ENCODE measurements at places on chromosomes 3 and 15.

GRCh38 chr15:80730926-80731325, 35.8 kb downstream of the ABHD17C start:
- DNase-seq = no peak

DNA sequence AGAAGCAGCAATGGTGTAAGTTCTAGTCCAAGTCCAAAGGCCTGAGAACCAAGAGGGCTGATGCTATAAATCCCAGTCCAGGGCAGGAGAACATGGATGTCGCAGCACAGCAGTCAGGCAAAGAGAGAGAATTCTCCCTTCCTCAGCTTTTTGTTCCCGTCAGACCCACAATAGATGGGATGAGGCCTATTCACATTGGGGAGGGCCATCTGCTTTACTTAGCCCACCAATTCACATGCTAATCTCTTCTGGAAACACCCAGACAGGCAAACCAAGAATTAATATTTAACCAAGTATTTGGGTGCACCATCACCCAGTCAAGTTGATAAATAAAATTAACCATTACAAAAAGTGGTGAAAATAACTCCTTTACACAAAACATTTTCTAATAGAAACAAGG, 511.7 kb upstream of the UBE2E2 start:
- no peak for DNase-seq

DNA sequence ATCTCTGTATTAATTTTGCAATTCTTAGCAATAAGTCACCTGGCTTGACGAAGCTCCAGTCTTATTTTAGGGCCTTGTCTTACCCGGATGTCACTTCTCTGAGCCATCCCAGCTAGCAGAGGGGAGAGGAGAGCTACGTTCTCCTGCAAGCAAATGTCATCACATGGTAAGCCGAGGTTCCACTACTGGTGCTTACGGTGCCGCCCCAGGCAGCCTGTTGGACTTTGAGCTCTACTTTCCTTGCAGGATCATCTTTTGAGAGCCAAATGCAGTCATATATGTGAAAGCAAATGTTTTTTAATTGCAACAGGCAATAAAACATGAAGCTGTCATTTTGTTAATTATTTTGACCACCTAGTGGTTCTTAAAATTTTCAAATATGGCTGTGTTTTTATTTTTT, 140.9 kb downstream of the FAM43A start:
- no peak for DNase-seq

DNA sequence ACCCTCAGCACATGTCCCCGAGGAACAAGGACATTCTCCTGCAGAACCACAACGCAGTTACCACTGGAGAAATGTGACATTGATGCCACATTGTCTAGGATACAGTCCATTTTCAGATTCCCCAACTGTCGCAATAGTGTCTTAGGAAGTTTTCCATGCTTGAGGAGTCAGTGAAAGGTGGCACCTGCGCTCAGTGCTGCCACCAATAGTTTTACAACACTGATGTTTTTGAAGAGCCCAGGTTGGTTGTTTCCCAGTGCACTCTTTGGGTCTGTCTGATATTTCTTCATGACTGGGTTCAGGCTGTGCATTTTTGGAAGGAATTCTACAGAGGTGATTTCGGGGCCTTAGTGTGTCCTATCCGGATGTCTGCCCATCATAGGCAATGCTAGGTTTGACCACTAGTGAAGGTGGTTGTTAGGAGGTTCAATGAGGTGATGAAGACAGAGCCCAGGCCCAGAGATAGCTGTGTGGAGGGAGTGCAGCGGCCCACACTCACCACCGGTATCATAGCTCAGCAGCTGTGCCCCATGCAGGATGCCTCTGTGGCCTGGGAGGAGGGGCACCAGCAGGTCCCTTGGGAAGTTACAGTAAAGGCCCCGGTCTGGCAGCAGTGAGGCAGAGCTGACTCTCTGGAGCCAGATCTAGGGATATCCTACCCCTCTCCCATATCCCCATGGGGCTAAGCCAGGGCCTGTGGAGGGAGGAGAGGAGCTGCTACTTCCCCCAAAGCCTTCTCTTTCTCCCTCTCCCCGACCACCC, 96.6 kb downstream of the DNAJB8 start:
- no peak for DNase-seq

DNA sequence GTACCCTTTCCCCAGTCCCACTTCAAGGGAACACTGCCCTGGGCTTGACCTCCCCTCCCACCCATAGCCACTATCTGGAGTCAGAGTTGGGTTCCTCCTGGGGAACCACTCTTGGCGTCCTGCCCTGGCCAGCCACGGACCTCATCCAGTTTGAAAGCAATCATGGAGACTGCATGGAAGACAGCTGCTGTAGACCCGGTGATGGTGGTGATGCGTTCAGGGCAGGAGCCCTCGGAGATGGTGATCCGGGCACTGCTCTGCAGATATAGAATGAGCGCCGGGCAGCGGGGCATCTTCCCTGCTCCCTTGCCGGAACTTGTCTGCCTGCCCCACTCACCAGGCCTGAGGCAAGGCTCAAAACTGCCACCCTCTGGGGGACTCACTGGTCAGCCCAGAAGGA, 5.2 kb downstream of the GPR62 start:
- no peak for DNase-seq

- no peak for DNase-seq
Measured at GRCh38 chr3:16670191-16670590, 65.0 kb upstream of the DAZL start.

DNA sequence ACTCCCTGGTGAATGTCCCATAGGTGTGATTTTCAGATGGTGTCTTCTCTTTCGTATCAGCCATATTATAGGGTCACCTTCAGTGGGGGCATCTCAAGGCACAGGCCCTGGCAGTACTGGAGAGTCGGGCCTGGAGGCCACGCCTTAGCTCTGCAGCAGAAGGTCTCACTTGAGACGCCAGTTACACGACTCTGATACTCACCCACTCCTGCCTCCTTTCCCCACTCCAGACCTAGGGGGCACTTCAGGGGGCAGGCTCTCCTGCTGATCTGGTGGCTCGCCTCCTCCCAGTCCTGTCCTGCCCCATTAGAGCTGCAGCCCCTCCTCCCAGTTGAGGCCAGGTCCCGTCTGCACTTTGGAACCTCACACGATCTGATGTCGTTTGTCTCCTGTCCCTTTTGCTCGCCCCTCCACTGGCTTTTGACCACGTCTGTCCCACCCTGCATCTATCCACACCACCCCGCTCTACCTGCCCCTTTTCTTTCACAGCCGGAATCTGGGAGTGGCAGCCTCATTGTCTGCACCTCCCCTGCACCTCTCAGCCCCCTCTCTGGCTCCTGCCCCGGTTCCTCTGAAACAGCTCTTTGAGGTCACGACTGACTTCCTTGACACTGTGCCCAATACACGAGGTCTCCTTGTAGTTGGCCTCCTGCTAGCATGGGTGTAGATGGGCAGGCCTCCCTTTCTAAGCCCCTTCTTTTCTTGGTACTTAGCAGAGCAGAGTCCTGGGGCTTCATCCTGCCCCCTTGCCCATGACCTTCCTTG, 181.9 kb downstream of the NSMCE3 start:
- DNase-seq = no peak

DNA sequence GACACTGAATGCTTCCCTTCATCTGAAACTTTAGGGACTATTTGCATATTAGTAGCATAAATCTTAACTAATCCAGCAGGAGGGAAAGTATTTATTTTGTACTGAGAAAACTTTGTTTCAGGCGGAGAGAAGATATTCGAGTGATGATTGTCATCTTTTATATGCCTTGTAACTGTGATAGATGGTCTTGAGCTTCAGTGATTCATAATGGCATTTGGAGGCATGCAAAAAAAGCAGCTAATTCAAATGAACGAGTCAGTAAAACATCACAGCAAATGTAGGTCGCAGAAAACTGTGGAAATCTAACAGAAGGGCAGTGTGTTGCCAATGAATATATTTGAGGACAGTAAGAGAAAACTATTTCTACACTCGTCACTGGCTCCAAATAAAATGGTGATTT, 643.7 kb upstream of the NAALADL2 start:
- no peak for DNase-seq

GRCh38 chr3:61562721-61563312, 1.4 kb downstream of the PTPRG start:
- peak; percentile 24 for DNase-seq

GRCh38 chr15:38576261-38576660, 11.6 kb upstream of the RASGRP1 start:
- no peak for DNase-seq

GRCh38 chr15:68419301-68420175, 12.4 kb downstream of the ITGA11 start:
- DNase-seq = no peak

DNA sequence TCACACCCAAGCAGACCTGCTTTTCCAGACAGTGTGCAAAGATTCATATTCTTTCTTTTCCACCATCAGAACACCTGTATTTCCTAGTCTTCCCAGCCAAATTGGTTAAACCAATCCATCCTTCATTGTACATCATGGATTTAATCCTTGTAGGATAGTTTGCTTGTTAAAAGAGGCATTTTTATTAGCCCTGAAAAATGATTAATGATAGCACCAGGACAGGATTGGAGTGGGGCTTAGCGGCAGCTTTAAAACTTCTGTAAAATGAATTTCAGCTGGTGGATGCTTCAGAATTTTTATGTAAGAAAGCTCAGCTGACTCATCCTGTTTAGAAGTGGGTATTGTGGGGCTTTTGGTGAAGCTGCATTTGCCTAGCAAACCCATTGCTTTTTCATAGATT, 36.1 kb upstream of the ARHGEF26 start:
- no peak for DNase-seq

GRCh38 chr15:59299929-59300617, 72.6 kb downstream of the MYO1E start:
- peak; percentile 94 for DNase-seq

GRCh38 chr3:119700920-119701734, 1.7 kb upstream of the CFAP91 start:
- DNase-seq = no peak

DNA sequence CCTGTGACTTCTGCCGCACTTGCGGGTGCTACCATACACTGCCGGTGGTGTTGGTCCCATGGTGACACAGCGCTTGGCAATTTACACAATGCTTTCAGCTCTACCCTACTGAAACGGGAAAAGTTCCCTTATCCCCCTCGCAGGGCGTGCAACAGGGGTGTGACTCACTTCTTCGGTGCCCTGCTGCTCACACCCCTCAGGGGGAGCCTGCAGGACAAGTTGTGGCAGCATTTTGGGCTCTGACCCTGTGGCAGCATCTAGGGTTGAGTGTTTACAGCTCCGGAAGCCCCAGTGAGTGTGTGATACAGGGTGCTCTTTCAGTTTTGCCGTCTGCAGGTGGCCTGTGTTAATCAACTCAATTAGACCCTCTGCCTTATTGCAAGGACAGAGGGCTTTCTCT, 324.7 kb upstream of the RGMA start:
- DNase-seq = no peak

- no peak for DNase-seq
Measured at GRCh38 chr15:26391567-26392194, 381.2 kb downstream of the GABRB3 start.

- DNase-seq = no peak
Measured at GRCh38 chr15:77060546-77060945, 10.4 kb downstream of the TSPAN3 start.

DNA sequence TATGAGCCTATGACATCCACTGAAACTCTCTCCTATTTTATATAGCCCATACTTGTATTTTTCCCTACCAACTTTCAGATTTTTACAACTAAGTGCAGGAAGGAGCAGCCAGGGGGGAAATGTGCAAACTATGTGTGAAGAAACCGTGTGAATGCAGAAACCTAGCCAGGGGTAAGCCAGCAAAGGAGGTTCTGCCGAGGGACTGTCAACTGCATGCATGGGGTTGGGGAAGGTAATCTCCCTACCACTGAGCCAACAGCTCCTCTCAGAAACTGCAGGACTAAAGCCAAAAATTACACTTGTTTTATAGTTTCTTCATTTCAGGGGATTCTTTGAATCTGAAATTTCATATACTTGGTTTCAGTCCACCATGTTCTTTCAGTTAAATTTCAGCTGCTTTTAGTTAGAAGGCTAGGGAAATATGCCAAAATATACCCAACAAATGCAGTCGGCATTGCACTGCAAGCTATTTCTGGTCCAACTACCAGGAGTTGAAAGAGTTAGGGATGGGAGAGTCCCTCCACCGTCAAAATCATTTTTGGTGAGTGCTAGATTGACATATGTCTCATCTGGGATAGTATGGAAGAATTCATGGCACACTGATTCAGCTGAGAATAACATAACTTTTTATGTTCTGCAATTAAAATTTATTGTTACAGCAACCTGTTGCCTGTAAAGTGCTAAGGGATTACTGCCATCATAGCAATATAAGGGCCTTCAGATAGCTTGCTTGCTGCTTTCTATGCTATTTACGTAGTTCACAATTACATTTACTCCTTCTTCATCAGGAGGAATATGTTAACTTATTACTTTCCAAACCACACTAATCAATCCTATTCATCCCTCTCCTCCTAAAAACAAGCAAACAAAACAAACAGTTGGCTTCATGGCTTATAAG, 904.2 kb downstream of the ROBO1 start:
- no peak for DNase-seq

DNA sequence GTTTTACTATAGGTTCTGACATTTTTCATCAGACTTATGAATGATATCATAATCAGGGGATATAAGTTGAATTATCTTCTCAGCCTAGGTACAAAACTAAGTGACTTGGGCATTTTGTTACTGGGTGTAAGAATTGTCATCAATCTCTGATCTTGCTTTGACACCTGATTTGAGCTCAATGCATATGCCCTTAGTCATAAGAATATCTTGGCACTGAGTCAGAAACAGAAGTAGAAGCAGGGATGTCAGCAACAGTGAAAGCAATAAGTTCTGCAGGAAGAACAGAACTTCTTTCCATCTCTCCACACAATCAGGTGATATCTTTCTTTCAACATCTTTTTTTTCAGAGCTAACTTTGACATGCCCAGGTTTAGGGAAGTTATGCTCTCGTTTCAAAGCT, 14.6 kb downstream of the SLITRK3 start:
- no peak for DNase-seq

GRCh38 chr3:146547235-146547835, 2.9 kb upstream of the PLSCR1 start:
- DNase-seq = no peak

DNA sequence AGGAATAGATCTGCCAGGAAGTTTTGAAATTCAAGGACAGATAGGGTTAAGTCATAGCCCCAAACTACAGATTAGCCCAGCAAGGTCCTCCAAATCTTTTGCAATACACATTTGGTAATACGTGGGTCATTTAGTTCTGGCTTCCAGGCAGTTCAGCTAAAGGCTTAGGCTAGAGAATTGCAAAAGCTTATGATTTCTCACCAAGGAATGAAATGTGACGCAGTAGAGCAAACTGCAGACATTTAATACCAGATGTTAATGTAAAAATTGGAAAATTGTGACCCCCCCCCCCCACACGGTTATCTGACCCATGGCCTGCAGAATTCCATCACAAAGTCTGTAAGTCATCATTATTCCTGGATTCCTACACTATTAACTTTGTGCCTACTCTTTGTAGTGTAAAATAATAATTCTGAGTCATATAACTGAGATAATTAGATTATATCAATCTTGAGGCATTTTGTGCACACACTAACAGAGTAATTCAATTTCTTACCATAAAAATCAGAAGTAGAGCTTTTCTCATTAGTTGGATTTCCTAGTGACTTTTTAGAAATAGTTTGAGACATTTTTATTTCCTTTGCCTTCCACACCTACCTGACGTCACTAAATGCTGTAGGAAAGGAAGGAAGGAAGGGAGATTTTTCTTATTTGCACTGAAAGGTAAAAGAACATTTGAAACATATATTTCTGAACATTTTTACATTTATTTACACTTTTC, 235.2 kb downstream of the DTWD1 start:
- no peak for DNase-seq

- no peak for DNase-seq
Measured at GRCh38 chr3:101819649-101820206, 29.6 kb upstream of the NFKBIZ start.
